PC-9 (cell line): ENCODE measurements at places on chromosomes 11 and 22. TPM values are rescaled to one million over a fixed set of nuclear protein-coding genes. Genes with fewer than 3 reads are reported as not detected.
A peak's percentile ranks its signal among the peaks of the same experiment; 100 is the strongest.

Gene AIFM3
- 6.9 and 7.4 TPM in 2 replicates for total RNA-seq

Gene MYO7A
- 2.4 and 3.5 TPM in 2 replicates for total RNA-seq

- no peaks in the 10 kb centered on the region for H3K36me3 ChIP-seq
- no peaks in the 10 kb centered on the region for H3K4me1 ChIP-seq
- H3K27ac ChIP-seq: no peak overlapping the region
- no peak for DNase-seq
- no peak overlapping the region for H3K4me3 ChIP-seq
Observed at GRCh38 chr11:122869622-122870021, 12.9 kb upstream of the JHY start.

- no peak overlapping the region for H3K27ac ChIP-seq
- H3K27me3 ChIP-seq: no peaks in the 10 kb centered on the region
- H3K4me3 ChIP-seq: no peak overlapping the region
- no peaks in the 10 kb centered on the region for H3K4me1 ChIP-seq
- no peak for DNase-seq
Observed at GRCh38 chr11:1749395-1750351, 722 bp downstream of the IFITM10 start.

Gene YPEL4
- total RNA-seq: 0.48 and 0.98 TPM in 2 replicates

Gene SLC16A8
- total RNA-seq: not detected in 2 replicates

DNA sequence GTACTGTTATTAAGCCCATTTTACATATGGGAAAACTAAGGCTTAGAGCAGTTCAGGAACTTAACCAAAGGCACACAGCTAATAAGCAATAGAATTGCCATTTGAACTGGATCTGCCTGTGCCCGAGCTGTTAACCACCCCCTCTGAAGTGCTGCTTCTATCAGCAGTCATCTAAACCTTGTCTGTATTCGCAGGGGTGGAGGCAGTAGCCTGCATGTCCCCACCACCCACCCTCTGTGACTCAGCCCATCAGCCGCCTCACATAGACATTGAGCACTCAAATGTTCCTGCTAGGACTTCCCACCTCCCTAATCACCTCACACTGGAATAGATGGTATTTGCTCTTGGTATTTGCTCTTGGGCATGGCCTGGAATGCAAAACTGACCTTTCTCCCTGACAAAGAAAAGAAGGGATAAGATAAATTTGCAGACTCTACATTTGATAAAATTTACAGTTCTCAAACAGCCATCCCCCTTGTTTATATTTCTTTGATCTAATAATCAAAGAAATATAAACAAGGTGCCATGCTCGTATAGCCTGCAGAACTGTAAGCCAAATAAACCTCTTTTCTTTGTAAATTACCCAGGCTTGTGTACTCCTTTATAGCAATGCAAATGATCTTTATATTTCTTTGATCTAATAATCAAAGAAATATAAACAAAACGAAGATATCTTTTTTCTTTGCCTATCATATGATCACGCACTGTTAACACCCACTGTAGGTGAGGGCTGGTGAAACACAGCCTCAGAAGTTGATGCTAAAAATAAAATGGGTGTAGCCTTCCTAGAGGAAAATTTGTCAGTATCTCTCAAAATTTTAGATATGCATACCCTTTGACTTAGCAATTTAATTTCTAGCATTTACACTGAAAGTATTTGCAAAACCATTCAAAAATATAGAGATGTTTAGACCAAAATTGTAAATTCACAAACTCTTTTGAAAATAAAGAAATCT is 15.9 kb downstream of the DKK3 start:
- H3K27me3 ChIP-seq: no peaks in the 10 kb centered on the region
- H3K4me3 ChIP-seq: no peak overlapping the region
- no peak overlapping the region for H3K27ac ChIP-seq
- DNase-seq: peak; percentile 62
- H3K36me3 ChIP-seq: no peaks in the 10 kb centered on the region

DNA sequence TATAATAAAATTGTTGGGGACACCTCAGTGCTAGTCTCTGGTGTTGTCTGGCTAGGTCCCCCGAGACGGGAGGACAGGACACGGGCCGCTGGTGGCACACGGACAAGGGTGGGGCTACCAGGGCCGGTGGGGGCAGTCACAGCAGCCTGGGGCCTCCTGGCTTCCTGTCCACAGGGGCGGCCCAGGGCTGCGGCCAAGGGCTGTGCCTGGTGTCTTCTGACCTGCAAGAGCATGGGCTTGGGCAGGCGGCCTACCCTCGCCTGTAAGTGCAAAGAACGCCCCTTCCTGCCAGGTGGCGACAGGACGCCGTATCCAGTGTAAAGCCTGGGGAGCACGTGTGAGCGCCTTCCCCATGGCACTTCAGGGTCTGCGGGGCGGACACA is 3.6 kb downstream of the LRFN4 start:
- H3K27me3 ChIP-seq: no peaks in the 10 kb centered on the region
- DNase-seq: no peak
- H3K36me3 ChIP-seq: no peaks in the 10 kb centered on the region
- H3K27ac ChIP-seq: no peak overlapping the region

GRCh38 chr11:116335078-116335477 is 437.7 kb downstream of the BUD13 start:
- DNase-seq: no peak
- no peaks in the 10 kb centered on the region for H3K4me1 ChIP-seq
- no peaks in the 10 kb centered on the region for H3K36me3 ChIP-seq
- H3K4me3 ChIP-seq: no peak overlapping the region

DNA sequence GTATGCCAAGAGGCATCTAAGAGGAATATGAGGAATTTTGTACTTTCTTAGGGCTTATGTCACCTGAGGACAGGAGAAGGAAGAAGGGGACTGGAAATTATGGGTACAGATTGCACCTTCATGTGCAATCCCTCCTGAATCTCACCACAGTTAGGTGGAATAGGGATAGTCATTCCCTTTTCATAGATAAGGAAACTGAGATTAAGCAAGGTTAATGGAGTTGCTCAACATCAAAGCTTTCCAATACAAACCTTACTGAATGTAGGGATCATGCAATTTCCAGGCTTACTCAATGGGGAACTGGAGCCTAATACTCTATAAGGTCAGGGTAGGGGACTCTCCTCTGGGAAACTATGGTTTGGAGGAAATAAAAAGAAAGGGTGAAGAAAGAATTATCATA is 133.0 kb downstream of the C11orf87 start:
- no peak overlapping the region for H3K27ac ChIP-seq
- H3K36me3 ChIP-seq: no peaks in the 10 kb centered on the region
- H3K27me3 ChIP-seq: no peaks in the 10 kb centered on the region

GRCh38 chr22:29979777-29980321 is 96.9 kb downstream of the MTMR3 start:
- peak overlapping the region; percentile 24 for H3K27ac ChIP-seq
- DNase-seq: no peak
- no peak overlapping the region for H3K4me3 ChIP-seq
- peaks cover 16% of the 10 kb centered on the region; the same call in 1 of the 2 replicates for H3K36me3 ChIP-seq

Gene OR10A2
- total RNA-seq: not detected in 2 replicates
